Activated CD4-positive, alpha-beta T cell treated with anti-CD3 and anti-CD28 coated beads, Interleukin-2, amount 50 U/mL, for 1 hour (primary cell): ENCODE measurements at places on chromosomes 6 and 20.
A peak's percentile ranks its signal among the peaks of the same experiment; 100 is the strongest.

GRCh38 chr20:36079486-36079885, 75.1 kb upstream of the EPB41L1 start:
- no peak for DNase-seq

DNA sequence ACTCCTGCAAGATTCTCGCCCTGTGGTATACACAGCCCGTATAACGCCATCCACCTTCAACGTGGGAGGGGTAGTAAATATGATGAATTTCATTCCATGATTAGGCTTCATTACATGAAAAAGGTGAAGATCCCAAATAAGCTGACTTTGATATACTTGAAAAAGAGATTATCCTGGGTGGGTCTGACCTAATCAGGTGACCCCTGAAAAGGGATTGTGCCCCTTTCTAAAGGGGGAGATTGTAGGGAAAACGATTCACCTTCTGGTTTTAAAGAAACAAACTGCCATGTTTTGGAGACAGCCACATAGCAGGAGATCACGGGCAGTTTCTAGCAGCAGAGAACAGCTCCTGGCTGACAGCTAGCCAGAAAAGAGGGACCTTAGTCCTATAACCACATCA, 155.1 kb upstream of the SMLR1 start:
- DNase-seq, result no peak

DNA sequence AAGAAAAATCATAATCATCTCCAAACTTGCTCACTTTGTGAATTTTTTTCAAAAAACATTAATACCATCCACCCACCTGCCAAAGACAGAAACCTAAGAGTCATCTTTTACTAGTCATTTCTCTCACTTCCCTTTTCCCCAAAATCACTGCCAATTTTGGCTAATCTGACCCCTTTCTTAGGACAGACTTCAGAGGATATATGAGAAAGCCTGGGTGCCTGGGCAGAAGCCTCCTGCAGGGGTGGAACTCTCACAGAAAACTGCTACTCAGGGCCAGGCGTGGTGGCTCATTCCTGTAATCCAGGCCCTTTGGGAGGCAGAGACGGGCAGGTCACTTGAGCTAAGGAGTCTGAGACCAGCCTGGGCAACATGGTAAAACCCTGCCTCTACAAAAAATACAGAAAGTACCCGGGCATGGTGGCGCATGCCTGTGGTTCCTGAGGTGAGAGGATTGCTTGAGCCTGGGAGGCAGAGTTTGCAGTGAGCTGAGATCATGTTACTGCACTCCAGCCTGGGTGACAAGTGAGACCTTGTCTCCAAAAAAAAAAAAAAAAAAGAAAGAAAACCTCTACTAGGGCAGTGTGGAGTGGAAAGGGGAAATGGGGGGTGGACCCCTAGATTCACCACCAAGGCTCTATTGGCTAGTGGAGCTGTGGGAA, 3.8 kb downstream of the DEK start:
- DNase-seq, result no peak

DNA sequence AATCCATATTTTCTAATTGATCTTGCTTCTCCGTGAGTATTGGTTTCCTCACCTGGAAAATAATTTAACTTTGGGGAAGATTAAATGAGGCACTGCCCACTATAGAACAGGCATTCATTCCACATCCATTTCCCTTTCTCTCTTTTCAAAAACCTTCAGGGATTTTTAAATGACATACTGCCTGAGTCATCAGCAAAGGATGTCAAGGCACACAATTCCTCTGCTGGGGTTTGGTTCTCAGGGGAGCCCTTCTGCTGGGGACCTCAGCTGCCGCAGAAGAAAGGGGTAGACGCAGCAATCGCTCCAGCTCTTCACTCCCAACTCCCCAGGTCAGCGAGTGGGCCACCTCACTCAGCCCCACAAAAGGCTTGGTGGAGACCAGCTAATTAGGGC, 90.7 kb upstream of the BACH2 start:
- no peak for DNase-seq

GRCh38 chr20:32451682-32452461, 93.7 kb downstream of the ASXL1 start:
- no peak for DNase-seq

DNA sequence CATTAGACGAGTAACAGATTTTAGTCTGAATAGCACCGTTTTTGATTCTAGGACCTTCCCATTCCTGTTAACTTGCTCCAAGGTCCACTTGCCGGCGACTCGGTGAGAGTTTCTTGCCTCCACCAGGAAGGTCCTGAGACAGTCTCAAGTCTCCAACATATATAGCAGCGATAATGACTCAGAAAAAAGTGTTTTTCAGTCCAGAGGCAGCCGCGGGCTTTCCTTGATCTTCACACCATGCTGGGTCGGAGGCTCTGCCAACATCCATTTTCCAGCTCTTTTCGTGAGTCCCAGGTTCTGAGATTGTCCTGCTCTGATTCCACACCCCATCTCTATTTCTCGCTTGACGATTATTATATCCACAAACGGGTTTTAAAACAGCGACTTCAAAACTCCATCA, 170.5 kb downstream of the GPX5 start:
- DNase-seq, result no peak

DNA sequence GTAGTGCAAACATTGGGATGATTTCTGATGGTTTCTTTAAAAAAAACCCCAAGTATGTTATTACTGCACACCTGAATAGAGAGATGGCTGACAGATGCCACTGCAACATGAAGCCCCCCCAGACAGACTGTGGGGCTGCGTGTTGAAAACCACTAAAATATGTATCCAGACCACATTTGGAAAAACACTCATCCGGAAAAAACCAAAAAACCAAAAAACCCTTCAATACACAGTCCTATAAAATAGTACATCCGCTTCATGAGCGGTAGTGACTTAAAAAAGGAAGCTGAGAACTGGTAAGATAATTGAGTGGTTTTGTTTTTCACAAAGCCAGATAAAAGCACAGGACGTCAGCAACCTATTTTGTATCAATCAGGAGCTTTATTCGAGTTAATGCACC, 47.1 kb upstream of the EDN3 start:
- peak; percentile 38 for DNase-seq

DNA sequence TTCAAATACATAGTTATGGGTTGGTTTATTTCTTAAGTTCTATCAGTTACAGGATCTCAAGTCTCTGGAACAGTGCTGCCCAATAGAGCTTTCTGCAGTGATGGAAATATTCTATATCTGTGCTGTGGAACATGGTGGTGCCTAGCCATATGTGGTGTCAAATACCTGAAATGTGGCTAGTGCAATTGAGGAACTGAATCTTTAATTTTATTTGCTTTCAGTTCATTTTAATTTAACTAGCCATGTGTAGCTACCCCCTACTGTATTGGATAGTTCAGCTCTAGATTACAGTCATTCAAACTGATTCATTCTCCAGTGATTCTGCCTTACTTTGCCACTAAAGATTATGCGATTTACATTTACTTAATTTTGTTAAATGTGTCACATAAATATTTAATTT, 503.2 kb downstream of the CDKAL1 start:
- DNase-seq, result no peak

GRCh38 chr6:163176097-163176496, 238.4 kb upstream of the QKI start:
- no peak for DNase-seq

GRCh38 chr20:5091902-5092301, 27.9 kb downstream of the PCNA start:
- DNase-seq, result no peak

GRCh38 chr6:166751051-166751595, 124.1 kb upstream of the RPS6KA2 start:
- no peak for DNase-seq

- peak; percentile 42 for DNase-seq
These were observed 181.2 kb upstream of the SHLD1 start for GRCh38 chr20:5569021-5569420.

GRCh38 chr20:33568868-33569801, 79.2 kb downstream of the CBFA2T2 start:
- DNase-seq, result no peak

GRCh38 chr6:7004581-7005297, 103.0 kb upstream of the RREB1 start:
- no peak for DNase-seq

DNA sequence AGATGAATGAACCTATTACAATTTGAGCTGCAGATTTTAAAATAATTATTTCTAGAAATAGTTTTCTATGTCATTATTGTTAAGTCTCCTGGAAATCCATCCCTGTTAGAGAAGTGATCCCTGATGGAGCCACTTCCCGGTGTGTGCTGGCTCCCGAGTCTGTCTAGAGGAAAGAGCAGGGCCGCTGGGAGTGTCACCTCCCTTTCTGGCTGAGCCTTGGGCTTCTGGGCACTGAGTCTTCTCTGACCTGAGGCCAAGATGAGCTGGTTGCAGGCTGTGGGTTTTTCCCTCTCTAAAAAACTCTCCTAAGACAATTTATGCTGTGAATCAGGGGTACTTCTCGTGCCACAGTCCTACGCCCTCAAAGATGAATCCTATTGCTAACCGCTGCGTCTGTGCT, 28.8 kb upstream of the TCFL5 start:
- DNase-seq, result no peak

DNA sequence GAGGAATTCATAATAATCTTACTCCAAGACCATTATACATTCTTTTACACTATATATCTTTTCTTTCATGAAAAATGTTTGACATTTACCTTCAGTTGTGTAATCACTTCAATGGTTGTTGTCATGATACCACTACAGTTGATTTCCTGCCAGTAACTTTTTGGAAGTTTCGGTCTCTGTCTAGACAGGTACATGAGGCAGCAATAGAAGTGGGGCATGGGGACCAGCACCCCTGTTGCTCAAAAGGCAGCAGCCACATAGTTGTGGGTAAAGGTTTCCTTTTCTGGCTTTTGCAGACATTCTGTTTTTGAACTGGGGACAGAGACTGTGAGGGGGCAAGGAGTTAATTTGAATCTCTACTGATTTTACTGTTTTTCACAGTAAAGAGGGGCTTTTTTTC, 14.1 kb downstream of the SAMD5 start:
- no peak for DNase-seq

- DNase-seq, result no peak
These were observed 61.0 kb downstream of the KIF6 start for GRCh38 chr6:39664173-39664572.

GRCh38 chr6:87913974-87914373, 133.7 kb upstream of the SPACA1 start:
- DNase-seq, result no peak

DNA sequence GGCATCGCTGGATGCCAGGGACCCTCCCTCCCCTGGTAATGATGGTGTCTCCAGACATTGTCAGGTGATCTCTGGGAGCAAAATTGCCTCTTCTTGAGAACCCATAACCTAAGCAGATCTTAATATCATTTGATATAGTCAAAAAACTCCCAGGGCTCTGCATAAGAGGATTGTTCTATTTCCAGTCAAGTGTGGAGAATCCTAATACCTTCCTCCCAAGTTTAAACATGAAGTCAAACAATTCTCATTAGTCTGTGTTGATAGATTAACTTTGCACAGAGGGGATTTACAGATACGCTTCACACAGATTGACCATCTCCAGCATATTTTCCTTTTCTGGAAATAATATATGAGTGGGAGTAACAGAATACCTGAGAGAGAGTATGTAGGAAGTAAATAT, 10.5 kb downstream of the EYA4 start:
- no peak for DNase-seq
